ENCODE measurements at places on chromosomes 5 and 9.

- DNase-seq, result no peak
Measured at GRCh38 chr5:149117970-149118369, 23.3 kb upstream of the ABLIM3 start.

- no peak for DNase-seq
Measured at GRCh38 chr9:85909390-85909789, 31.6 kb upstream of the NAA35 start.

DNA sequence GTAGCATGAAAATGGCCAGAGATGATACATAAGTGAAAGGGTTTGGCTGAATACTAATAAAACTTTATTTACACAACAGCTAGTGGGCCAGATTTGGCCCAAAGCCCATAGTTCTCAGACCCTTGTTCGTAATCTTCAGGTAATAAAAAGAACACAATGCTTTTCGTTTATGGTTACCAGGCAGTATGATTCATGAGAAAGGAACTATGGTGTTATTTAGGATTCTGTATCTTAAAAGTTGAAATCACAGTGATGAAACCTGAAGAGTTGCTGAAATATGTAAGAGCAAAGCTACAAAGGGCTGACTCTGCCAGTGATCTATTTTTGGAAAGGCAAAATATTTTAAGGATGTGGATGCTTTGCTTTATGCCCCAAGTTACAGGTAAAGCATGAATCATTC, 192.7 kb downstream of the SMC2 start:
- no peak for DNase-seq

GRCh38 chr9:20144197-20144596, 355.4 kb upstream of the SLC24A2 start:
- no peak for DNase-seq

GRCh38 chr5:177414481-177414880, 5.1 kb upstream of the F12 start:
- DNase-seq, result no peak

GRCh38 chr9:136844761-136845464, 2.6 kb downstream of the AJM1 start:
- no peak for DNase-seq

GRCh38 chr5:39284552-39284951, 65.2 kb upstream of the FYB1 start:
- DNase-seq, result no peak

- peak; percentile 47 for DNase-seq
Measured at GRCh38 chr5:144469106-144469505, 298.4 kb downstream of the KCTD16 start.

DNA sequence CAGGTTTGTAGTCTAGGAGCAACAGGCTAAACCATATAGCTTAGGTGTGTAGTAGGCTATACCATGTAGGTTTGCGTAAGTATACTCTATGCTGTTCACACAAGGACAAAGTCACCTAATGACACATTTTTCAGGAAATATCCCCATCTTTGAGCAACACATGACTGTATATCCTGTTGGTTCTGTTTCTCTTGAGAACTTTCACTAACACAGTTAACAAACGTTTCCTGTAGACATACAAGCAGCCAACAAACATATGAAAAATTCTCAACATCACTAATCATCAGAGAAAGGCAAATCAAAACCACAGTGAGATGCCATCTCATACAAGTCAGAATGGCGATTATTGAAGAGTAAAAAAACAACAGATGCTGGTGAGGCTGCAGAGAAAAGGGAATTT, 68.2 kb downstream of the NR2F1-AS1 start:
- peak; percentile 84 for DNase-seq

- DNase-seq, result no peak
Measured at GRCh38 chr9:85994191-85994590, 53.2 kb downstream of the NAA35 start.

GRCh38 chr9:88530051-88530450, 4.9 kb upstream of the NXNL2 start:
- peak; percentile 69 for DNase-seq

DNA sequence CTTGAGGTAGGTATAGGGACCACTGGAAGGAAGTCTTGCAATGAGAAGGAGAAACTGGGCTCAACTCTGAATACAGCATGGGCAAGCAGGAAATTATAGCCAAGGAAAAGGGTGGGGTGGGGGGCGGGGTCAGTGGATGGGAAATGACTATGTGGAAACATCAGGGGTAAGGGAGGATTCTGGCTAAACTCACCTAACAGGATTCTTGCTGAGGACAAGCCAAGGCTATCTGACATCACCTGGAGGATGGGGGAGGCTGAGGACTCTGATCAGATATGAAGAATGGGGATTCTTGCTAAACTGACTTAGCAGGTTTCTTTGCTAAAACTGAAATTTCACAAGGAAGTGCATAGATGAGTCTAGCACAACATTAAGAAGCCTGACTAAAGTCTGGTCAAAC, 40.8 kb downstream of the CTSL start:
- DNase-seq, result no peak

GRCh38 chr9:100505564-100506159, 32.7 kb downstream of the TMEFF1 start:
- peak; percentile 49 for DNase-seq

- DNase-seq, result no peak
Measured at GRCh38 chr5:77773734-77774280, 2.3 kb downstream of the TBCA start.

- peak; percentile 51 for DNase-seq
Measured at GRCh38 chr5:145830594-145830993, 4.5 kb downstream of the PRELID2 start.

- DNase-seq, result no peak
Measured at GRCh38 chr9:132826621-132827365, 51.3 kb downstream of the AK8 start.

DNA sequence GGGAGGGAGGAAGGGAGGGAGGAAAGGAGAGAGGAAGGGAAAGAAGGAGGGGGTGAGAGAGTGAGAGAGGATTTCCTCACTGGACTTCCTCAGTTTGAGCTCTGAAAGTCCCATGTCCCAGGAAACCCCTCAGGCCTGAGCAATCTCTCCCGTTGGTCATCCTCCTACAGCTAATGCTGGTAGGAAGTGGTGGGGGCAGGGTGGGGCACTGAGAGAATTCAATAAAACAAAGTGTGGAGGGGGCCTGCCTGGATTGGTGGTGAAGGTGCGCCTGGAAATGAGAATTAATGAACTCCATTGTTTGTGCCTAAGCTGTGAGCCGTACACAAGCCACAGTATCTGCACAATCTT, 195.0 kb downstream of the RGS3 start:
- DNase-seq, result no peak

- peak; percentile 50 for DNase-seq
Measured at GRCh38 chr5:103938146-103938695, 375.6 kb upstream of the NUDT12 start.

DNA sequence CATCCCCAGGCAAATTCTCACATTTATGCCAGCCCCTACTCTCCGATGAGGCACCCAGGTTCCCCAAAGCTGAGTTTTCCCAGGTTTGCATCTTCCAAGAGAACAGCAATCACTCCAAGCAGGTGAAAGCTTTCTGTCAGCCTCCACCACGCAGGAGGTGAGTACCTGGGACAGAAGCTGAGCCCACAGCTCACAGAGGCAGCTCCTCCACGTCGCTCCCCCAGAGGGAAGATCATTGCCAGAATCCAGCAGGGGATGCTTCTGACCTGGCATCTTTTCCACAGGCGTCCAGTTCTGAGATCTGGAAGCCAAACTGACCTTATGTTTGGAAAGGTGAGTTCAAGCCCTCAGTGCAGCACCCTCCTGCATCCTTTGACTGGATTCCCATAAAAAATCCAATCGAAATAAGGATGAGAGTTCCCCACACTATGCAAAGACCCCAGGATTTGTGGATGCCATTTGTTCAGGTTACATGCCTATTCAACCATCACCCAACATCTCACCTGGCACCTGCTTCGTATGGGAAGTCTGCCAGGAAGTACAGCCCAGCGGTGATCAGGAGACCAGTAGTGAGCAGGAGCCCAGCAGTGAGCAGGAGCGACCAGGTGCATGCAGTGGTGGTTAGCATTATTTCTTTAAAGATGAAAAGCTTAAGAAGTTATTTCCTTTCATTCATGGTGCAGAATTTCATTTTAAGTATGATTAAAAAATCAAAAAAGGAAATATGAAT, 47.4 kb upstream of the OLFM1 start:
- DNase-seq, result no peak

DNA sequence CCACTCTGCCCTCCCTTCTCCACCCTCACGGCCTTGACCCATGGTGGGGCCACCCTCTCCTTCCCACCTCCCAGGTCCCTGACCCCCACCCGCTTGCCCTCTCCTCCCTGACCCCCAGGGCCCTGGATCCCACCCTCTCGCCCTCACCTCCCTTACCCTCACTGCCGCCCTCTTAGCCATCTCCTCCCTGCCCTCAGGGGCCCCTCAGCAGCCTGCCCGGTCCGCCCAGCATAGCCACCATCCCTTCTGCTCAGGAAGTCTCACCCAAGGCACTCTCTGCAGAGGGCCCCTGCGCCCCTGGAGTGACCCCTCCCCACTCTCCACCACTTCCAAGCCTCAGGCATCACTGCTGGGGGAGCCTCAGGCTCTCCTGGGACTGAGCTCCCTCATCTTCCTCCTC, 66.3 kb downstream of the MRPL36 start:
- DNase-seq, result no peak

DNA sequence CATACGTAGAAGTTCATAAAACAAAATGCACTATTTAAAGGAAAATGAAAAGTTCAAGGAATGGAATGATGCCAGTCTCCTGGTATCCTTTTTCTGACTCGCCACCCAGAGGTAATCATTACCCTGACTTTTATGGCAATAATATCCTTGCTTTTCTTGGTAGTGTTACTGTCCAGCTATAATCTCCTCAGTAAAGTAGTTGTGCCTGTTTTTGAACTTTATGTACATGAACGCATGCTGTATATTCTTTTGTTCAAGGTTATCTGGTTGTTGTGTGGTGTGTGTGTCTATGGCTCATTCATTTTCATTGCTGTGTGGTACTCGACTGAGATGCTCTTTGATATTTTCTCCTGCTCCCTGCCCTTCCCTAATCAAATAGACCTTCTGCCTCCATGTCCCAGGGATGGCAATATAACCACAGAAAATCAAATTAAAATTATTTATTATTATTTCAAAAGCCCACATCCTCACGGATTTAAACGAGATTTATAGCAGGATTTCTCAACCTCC, 29.2 kb upstream of the FBP1 start:
- no peak for DNase-seq

- no peak for DNase-seq
Measured at GRCh38 chr5:27312291-27312893, 274.0 kb upstream of the CDH9 start.
